ENCODE measurements at places on chromosomes 12 and 14.

DNA sequence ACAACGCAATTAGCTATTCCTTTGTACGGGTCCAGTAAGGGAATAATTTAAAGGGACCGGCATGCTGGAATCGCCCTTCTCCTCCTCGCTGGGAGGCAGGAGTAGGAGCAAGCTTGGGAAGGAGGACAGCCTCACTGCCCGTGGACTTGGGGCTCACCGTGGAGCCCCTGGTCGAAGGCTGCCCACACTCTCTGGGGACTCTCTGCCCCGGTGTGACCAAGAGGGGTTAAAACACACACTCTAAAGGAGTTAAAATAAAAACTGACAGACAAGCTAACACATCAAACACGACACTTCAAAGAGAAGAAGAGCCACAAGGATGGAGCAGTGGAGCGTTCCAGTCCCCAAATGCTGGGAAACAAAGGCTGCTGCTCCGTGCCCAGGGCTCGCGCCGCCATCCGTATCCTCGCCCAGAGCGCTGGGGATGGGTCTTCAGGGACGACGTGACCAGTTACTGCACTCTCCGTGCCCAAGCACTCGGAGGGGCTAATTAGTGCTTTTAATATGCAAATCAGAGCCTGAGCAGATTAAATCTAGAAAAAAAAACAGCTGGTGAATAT, 123.3 kb downstream of the PAPOLA start:
- no peak for ATAC-seq

- ATAC-seq, result no peak
These were observed 1.6 kb downstream of the PYM1 start for GRCh38 chr12:55925870-55926737.

GRCh38 chr14:65810322-65810721, 397.8 kb downstream of the FUT8 start:
- no peak for ATAC-seq

DNA sequence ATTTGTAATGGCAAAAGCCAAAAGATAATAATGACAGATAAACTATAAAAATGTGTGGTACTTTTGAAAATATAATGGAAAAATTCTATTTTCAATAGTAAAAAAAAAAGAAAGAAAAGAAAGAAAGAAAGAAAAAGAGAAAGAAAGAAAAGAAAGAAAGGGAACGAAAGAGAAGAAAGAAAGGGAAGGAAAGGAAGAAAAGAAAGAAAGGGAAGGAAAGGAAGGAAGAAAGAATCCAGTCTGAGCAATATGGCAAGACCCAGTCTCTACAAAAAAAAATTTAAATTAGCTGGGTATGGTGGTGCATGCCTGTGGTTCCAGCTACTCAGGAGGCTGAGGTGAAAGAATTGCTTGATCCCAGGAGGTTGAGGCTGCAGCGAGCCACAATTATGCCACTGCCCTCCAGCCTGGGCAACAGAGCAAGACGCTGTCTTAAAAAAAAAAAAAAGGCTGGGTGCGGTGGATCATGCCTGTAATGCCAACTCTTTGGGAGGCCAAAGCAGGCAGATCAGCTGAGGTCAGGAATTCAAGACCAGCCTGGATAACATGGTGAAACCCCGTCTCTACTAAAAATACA, 38.4 kb downstream of the EAPP start:
- no peak for ATAC-seq
